Stimulated activated CD4-positive, alpha-beta T cell treated with anti-CD3 and anti-CD28 coated beads, Interleukin-1b, Interleukin-23, amount 100 ng/mL, for 24 hours (primary cell): ENCODE measurements at places on chromosomes 3 and 15.

GRCh38 chr3:4398120-4398940 is 68.7 kb downstream of the SUMF1 start:
- DNase-seq: no peak

DNA sequence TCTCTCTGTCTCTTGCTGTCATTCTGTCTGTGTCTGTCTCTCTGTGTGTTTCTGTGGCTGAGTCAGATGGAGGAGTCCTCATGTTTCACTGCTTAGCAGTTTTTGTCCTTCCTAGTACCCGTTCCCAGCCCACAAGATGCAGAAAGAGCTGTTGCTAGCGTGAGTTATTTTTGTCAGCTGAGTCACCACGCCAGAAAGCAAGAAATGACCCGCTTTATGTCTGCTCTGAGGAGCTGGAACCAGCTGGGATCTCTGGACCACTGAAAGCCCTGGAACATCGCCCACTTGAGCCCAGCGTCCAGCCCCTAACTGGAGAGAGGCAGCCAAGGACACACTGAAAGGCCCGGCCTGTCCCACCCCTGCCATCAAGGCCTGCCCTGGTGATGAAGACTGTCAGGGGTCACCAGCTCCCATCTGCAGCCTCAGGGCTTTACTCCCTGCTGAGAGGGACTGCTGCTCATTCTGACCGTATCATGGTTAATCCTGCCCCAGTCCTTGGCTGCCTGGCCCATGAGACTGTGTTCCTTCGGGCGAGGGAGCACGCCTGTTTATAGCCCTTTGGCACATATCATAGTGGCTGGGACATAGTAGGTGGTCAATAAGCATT is 101.7 kb upstream of the TPM1 start:
- no peak for DNase-seq

DNA sequence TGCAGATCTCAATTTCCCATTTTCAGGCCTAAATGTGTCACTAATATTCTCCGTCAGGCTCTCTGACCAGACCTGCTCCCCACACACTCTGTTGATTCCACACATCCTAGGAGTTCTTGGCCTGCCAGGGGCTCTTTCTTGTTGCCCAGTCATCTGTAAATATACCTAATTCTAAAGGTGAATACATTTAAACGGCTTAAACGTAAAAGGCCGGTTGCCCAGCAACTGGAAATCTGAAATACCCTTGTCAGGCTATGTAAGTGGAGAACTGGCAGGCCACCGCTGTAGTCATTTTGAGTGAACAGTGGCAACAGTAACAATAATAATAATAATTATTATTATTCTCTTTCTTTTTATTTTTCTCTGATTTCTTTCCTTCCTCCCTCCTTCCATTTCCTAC is 302.7 kb downstream of the AGBL1 start:
- DNase-seq: no peak

- DNase-seq: no peak
Measured at GRCh38 chr15:41367418-41367817, 34.7 kb downstream of the NUSAP1 start.

- DNase-seq: no peak
Measured at GRCh38 chr3:159280386-159281191, 478.7 kb downstream of the MFSD1 start.

GRCh38 chr3:65144791-65145351 is 457.1 kb upstream of the ADAMTS9 start:
- DNase-seq: no peak

- DNase-seq: no peak
Measured at GRCh38 chr3:12829886-12830784, 11.2 kb downstream of the RPL32 start.

DNA sequence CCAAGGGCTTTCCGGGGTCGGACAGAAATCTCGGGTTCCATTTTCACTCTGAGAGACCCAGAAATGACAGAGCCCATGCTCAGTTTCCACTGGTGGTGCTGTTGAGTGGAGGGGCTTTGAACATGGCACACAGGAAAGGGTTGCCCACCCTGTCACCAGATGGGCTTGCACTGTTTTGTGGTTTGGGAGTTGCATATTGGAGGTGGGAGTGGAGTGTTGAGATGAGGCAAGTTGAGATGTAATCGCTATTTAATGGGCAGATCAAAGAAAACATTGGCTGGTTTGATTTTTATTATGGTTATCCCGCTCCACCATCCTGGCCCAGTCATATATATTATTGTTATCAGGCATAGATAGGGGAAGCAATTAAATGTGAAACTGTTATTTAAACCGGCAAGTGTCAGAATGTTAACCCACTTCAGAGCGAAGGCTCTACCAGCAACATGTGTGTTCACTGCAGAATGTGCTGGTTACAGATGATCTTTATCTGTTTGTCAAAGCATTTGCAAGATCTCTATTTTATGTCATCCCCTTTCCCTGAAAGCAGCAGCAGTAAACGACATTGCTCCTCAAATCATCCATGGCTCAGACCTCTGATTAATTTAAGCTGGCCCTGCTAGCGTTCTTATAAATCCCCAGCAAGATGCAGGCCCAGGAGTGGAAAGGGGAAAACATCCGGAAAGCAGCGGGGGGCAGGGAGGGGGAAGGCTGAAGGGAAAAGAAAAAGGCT is 58.3 kb upstream of the TSEN2 start:
- no peak for DNase-seq

DNA sequence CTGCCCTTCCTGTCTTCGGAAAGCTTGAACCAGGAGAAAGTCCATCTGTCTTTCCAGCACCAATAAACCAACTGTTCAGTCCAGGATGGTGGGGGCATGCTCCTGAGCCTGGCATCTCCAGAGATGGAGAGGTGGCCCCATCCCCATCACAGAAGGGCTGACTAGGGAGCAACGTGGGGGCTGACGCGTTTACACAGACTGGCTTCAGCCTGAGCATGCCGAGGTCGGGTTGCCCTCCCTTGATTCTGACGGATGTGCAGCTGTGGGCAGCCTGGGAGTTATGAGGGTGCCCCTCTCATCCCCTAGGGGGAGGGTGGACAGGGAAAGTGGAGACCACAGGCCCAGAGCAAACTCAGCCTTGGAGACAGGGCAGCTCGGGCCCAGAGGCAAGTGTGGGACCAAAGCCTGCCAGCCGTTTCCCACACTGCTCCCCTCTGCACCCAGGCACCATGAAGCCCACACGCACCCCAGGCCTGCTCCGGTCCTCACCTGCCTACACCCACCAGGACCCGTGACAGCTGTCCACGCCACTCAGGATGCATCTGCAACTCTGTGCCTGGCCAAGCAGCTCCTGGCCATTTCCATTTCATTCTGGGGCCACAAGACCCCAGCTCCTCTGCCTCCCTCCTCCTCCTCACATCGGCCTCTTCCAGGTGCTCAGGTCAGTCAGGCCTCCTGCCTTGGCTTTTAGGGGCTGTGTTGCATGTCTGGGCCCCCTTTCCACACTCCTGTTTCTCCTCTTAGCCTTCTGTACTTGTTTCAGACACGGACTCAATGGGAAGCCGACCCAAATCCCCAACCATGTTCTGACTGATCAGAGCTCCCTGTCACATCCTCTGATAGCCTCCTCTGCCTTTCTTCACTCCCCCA is 48.2 kb upstream of the SLC41A3 start:
- no peak for DNase-seq

GRCh38 chr3:149224736-149225594 is 3.3 kb upstream of the CP start:
- no peak for DNase-seq

DNA sequence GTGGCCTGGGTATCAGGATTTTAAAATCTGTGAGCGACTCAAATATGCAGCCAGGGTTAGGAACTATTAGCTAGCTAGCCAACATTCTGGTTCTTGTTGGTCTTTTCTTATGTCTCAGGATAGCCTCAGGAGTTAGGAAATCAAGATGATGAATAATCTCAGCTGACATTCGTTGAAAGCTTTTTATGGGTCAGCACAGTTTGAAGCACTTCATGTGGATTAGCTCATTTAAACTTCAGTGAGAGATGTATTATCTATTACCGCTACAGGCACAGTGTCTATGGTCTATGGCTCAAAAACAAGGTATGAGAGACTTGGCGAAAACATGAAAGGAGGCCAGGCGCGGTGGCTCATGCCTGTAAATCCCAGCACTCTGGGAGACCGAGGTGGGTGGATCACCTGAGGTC is 187.5 kb upstream of the THRB start:
- no peak for DNase-seq

GRCh38 chr3:126343649-126344035 is 13.6 kb downstream of the KLF15 start:
- no peak for DNase-seq

GRCh38 chr3:33071946-33072345 is 25.0 kb downstream of the GLB1 start:
- no peak for DNase-seq

- no peak for DNase-seq
Measured at GRCh38 chr3:157073810-157074209, 86.1 kb downstream of the CCNL1 start.

DNA sequence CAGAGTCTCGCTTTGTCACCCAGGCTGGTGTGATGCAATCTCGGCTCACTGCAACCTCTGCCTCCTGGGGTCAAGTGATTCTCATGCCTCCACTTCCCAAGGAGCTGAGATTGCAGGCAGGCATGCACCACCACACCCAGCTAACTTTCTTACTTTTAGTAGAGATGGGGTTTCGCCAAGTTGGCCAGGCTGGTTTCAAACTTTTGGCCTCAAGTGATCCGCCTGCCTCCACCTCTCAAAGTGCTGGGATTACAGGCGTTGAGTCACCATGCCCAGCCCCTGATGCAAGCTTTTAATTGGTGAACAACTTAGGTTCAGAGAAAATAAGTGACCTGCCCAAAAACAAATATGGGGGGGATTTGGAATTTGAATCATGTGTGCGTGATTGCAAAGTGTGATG is 246.2 kb downstream of the LRTM1 start:
- DNase-seq: no peak

GRCh38 chr15:100338971-100339444 is 2.8 kb downstream of the ADAMTS17 start:
- DNase-seq: no peak

- DNase-seq: no peak
Measured at GRCh38 chr3:150472421-150472820, 64.3 kb downstream of the TSC22D2 start.

GRCh38 chr3:89971329-89971728 is 863.9 kb downstream of the EPHA3 start:
- no peak for DNase-seq

DNA sequence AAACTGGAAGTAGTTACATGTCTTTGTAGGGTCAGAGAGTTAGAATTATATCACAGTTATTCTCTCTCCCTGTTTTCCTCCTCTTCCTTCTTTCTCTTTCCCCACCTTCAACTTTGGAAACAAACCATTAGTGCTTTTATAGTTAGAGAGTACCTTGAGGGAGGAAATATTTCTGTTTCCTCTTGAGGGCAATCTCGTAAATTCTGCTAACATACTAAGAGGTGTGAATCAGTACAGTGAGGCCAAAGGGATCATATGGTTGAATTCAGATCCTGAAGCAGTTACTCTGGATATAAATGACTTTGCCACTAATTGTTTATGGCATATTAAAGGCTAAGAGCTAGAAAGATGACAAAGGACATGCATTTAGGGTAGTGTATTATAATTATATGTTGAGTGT is 60.3 kb upstream of the CCNL1 start:
- no peak for DNase-seq

- no peak for DNase-seq
Measured at GRCh38 chr15:76078285-76078877, 18.6 kb downstream of the TMEM266 start.

DNA sequence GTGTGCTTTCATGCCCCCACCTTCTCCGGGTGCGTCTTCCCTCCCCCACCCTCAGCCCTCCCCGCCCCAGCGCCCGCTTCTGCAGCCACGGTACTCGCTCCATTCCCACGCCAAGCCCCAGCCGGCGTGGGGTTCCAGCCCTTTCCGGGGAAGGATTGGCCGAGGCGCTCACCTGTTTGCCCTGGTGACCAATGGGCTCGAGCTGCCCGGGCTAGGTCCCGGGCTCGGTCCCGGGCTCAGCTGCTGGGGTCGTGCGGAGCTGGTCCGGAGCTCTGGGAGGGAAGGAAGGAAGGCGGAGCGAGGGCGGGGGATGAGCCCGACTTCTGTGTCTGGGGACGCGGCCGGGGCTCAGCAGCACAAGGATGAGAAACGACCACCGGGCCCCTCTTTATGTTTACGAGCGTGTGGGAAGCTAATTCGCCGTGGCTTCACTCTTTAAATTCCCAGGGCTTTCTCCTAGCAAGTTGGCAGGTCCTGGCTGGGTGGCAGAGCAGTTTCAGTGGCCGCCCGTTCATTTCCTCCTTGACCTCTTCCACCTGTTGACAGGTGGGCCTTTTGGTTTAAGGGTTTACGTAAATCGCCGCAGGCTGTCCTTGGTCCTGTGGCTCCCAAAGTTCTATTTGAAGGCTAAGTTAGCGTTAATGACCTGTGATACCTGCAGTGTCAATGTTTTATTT is at the start of gene IGSF10:
IGSF10 (minus strand) TSS at position 288 of the 677 bp plus-strand sequence. CDS start 2,352 bp downstream, outside the sequence.
- no peak for DNase-seq

GRCh38 chr15:92451225-92451825 is 57.6 kb downstream of the ST8SIA2 start:
- DNase-seq: no peak

DNA sequence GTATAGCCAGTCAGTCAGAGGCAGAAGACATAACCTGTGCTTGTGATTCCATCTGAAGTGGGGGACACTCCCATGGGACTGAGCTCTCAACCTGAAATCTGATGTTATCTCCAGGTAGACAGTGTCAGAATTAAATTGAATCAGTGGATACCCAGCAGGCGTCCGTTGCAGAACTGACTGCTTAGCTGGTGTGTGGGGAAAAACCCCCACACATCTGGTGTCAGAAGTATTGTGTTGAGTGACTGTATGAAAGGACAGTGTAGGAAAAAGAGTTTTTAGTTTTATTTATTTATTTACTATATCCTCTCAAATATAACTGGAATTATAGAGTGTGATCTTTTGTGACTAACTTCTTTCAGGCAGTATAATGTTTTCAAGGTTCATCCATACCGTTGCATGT is 10.4 kb downstream of the KPNA4 start:
- no peak for DNase-seq

DNA sequence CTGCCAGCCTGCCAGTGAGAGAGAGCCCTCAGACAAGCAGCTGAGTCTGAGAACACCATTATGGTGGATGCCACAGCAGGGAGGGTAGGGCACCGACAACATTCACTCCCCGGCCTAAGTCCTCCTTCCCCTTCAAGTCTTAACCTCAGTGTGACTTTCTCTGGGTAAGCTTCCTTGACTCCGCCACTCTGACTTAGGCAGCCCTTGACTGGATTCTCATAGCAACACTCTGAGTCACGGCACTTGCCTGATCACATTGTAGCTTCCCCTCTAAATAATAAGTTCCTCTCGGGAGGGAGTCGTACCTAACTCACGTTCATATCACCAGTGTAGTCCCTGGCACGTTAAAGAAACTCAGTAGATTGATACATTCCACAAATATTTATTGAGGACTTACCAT is 180.5 kb downstream of the FOXB1 start:
- DNase-seq: no peak
